ENCODE measurements at places on chromosomes 7 and 10.

DNA sequence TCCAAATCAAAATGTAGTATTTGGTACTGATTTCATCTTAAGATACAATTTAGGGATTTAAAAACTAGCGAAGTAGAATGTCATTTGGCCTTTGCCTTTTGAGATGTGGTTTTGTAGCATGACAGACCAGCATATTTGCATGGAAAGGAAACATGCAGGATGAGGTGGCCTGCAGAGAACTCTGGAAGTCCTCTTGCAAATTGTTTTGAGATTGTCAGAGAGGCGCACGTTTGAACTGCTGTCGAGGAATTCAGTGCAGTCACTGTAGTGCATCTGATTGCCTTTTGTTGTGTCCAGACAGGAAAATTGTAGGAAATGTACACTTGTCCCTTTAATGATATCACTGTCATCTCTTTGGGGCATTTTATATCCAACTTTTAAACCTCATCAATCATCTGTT lies 136.7 kb downstream of the CELF2 start:
- no peak overlapping the region for H3K4me3 ChIP-seq
- H3K36me3 ChIP-seq = no peaks in the 10 kb centered on the region
- peaks cover 61% of the 10 kb centered on the region for H3K4me1 ChIP-seq
- no peak for DNase-seq
- H3K27me3 ChIP-seq = no peaks in the 10 kb centered on the region
- no peak overlapping the region for H3K27ac ChIP-seq

DNA sequence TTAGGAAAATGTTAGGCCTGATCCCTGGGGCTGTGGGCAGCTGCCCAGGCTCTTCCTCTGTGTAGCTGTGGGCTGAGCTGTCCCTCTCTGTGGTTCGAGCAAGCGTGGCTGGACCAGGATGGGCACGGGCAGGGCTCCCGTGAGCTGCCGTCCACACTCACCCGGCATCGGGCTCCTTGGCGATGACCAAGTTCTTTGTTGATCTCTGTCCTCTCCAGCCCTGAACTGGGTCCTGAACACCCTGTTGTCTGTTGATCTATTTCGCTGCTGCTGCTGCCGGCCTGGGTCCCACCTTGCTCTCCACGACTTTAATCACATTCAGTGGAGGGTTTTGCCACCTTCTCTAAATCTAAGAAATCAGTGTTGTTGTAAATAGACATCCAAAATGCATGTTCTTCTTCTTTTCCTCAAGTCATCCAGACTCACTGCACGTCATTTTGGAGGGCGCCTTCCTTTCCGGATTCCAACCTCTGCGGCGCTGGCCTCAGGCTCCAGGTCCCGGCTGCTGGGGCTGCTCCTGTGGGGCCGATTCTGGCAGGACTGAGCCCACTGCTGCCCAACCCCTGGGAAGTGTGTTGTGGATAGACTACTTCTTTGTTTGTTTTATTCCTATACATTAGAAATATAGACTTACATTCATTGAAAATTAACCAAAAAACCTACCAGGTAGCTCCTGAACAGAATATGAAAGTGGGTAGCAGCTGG lies 100.6 kb downstream of the DYNC2I1 start:
- H3K36me3 ChIP-seq = no peaks in the 10 kb centered on the region
- H3K27me3 ChIP-seq = no peaks in the 10 kb centered on the region
- H3K4me1 ChIP-seq = no peaks in the 10 kb centered on the region
- DNase-seq = no peak
- no peak overlapping the region for H3K27ac ChIP-seq
- H3K4me3 ChIP-seq = no peak overlapping the region

DNA sequence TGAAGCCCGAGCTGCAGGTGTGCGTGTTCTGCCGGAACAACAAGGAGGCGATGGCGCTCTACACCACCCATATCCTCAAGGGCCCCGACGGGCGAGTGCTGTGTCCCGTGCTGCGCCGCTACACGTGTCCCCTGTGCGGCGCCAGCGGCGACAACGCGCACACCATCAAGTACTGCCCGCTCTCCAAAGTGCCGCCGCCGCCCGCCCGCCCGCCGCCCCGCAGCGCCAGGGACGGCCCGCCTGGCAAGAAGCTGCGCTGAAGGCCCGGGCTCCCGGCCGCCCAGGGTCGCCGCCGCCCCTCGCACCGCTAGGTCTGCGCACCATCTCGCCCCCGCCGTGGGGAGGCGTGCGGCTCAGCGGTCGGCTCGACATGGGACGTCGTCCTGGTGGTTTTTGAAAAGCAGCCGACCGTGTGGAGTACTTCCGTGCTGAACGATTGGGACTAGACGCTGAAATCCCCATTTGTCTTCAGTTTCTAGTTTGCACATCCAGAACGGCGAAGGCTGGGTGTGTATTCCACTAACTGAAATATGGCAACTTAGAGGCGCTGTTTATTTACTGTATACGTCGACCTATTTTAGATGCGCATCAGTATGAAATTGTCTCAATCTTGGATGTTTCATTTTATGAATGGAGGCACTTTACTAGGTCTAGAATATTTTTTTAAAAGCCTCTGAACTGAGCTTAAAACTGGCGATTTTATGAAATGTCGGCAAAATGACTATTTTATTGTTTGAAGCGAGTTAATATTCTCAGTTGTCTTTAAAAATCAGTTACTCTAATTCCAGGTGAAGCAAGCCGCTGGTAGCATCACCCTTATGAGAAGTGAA lies 1.1 kb downstream of the NANOS1 start:
- H3K36me3 ChIP-seq = peaks cover 18% of the 10 kb centered on the region
- H3K27me3 ChIP-seq = no peaks in the 10 kb centered on the region
- DNase-seq = peak; percentile 72
- H3K4me3 ChIP-seq = peak overlapping the region; percentile 52

DNA sequence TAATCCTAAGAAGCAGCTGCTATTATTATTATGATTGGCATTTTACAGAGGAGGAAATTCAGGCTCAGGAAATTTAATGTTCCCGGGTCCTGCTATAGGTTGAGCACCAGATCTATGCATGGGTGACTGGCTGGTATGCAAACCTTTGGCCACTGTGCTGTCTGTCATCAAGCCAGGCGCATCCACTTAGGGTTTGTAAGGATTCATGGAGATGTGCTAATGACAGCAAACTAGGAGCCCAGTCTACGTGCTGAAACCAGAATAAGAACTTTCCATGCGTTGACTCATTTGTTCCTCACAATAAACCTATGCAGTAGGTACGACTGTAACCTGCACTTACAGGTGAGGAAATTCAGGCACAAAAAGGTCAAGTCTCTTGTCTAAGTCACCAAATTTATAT lies 64.5 kb upstream of the ZMIZ1 start:
- H3K36me3 ChIP-seq = no peaks in the 10 kb centered on the region
- no peak overlapping the region for H3K27ac ChIP-seq
- H3K4me1 ChIP-seq = peaks cover 12% of the 10 kb centered on the region
- no peaks in the 10 kb centered on the region for H3K27me3 ChIP-seq
- DNase-seq = no peak

DNA sequence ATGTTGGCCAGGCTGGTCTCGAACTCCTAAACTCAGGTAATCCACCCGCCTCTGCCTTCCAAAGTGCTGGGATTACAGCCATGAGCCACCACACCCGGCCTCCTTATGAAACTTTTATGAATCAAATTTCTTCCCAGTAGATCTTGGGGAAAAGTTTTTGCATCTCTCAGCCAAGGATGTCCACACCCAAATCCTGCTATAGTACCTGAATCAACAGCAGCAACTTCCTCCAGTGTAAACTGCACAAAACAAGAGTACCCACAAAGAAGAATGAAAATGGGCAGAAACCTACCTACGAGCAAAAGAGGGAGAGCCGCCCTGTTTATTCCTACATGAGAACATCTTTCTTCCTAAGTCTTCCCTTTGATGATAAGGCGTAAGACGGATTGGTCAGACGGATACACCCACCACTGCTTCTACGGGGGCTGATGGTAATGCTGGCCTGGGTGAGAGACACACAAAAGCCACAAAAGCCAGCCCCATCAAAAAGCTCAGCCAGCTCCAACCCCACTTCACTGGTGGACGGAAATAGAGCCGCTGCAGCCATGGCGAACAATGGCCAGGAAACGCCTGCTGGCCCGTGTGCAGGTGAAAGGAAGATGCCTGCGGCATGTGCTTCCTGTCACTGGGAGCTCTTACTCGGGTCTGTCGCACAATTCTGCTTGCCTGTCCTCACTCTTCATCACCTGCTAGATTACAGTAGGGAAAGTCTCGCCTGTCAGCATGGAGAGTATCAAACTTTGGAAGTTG lies 10.4 kb downstream of the JCAD start:
- no peaks in the 10 kb centered on the region for H3K27me3 ChIP-seq
- no peak overlapping the region for H3K4me3 ChIP-seq
- H3K27ac ChIP-seq = peak overlapping the region; percentile 50
- H3K36me3 ChIP-seq = peaks cover 15% of the 10 kb centered on the region
- peaks cover 50% of the 10 kb centered on the region for H3K4me1 ChIP-seq

GRCh38 chr7:139949629-139950028 lies 113.1 kb downstream of the PARP12 start:
- no peaks in the 10 kb centered on the region for H3K27me3 ChIP-seq
- H3K27ac ChIP-seq = no peak overlapping the region

- H3K4me1 ChIP-seq = no peaks in the 10 kb centered on the region
- H3K4me3 ChIP-seq = no peak overlapping the region
- DNase-seq = no peak
Measured at GRCh38 chr10:71939861-71940474, 24.2 kb upstream of the CHST3 start.

GRCh38 chr10:63324495-63324854 lies 141.3 kb downstream of the JMJD1C start:
- no peak overlapping the region for H3K4me3 ChIP-seq
- H3K27me3 ChIP-seq = no peaks in the 10 kb centered on the region
